Left cardiac atrium (tissue), 4 donors: ENCODE measurements at places on chromosomes 1 and 21. TPM values are rescaled to one million over a fixed set of nuclear protein-coding genes. Genes with fewer than 3 reads are reported as not detected.
A peak's percentile ranks its signal among the peaks of the same experiment; 100 is the strongest.

ARHGEF19 gene
- total RNA-seq, result 4.7 TPM

SDF4 gene
- 173 TPM for total RNA-seq

KLHDC9 gene
- 5.7 TPM for total RNA-seq

FAM151A gene
- 0.29 TPM for total RNA-seq

SYF2 gene
- total RNA-seq, result 31.8 TPM

OMA1 gene
- total RNA-seq, result 20.1 TPM

NUAK2 gene
- total RNA-seq, result 1.4 TPM

SLC22A15 gene
- 7.8 TPM for total RNA-seq

GBP7 gene
- not detected for total RNA-seq

ADORA1 gene
- total RNA-seq, result 19.9 TPM

HOOK1 gene
- 8.3 TPM for total RNA-seq

WNT3A gene
- total RNA-seq, result not detected

GRCh38 chr1:86197206-86197855 lies 40.8 kb upstream of the COL24A1 start:
- no peak for DNase-seq

GRCh38 chr1:3945222-3945621 lies 45.1 kb upstream of the C1orf174 start:
- DNase-seq, result no peak

DNA sequence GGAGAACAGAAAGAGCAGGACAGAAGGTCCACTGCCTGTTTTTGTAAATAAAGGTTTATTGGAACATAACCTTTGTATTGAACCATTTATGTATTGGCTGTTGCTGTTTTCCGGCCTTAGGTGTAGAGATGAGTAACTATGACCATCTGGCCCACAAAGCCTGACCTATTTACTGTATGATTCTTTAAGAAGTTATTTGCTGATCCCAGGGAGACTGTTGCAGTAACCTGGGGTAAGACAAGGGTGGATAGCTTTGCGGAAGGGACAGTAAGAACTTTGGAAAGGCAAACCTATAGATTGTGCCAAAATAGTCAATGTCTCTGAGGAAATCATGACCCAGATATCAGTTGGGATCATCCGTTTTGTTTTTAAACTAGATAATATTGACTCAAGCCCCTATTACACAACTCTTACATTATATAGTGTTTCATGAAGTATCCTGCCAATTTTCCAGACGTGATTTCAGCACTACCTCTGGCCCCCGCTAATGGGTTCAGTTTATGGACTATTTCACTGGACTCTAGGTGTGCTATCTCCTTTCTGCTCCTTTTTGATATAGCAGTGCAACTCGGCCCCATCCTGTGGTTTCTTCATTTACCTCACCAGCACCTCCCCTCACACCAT lies 20.8 kb upstream of the TLCD4 start:
- no peak for DNase-seq

DNA sequence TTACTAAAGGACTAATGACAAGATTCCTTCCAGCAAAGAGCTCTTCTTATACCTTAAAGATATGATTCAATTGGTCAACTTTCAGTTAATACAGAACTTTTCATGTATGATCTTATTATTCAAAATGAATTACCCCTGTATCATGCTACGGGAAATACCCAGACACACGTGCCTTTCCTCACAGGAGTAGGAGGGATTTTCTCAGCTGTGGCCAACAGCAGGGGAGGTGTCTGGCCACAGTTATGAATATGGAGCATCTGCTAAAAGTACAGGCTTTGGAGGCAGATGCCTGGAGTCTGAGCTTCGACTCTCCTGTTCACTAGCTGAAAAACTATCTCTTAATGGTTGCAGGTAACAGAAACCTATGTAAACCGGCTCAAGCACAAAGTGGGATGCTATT lies 53.6 kb downstream of the KIAA1614 start:
- no peak for DNase-seq

GRCh38 chr1:55463814-55464475 lies 248.8 kb upstream of the USP24 start:
- DNase-seq, result no peak

DNA sequence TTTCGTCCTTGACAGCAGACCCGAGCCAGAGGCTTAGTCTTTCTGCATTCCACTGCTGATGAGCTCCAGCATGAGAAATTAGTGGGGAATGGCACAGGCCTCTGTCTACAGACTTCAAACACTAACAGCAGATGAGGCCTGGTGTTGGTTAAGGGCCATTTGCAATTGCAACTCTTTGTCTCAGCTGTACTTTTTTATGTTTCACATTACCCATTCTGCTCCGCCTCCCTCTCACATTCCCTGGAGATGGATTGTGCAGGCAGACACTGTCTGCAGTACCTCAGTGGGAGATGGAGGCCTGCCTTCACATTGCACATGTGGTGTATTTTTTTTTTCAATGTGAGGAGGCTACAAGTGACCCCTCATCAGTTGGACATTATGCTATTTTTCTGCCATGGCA lies 370.2 kb downstream of the DUSP10 start:
- DNase-seq, result no peak

DNA sequence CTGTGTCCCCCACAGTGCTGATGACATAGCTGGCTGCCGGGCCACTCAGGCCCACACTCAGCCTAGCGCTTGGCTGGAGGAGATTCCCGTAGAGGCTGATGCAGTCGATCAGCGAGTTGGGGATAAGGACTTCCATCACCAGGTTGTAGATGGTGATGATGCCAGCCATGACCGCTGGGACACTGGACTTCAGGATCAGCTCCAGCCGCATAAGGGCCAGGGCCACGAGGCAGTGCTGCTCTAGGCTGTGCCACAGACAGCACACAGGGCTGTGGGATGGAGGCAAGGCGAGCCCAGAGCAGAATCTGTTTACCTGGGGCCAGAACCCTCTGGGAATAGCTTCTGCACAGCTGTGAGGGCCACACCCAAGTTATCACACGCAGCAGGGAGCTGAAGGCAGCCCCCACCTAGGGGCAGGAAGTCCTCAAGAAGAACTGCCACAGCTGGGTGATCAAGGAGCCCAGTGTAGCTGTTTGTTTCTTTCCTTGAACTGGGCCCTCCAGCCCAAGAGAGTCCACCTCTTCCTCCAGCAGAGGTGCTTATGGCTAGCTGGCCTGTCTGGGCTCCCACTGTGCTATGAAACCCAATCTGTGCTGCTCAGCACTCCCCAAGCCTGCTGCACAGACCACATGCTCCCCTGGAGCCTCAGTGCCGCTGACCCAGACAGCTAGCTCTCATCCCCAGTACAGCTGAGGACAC lies 6.2 kb downstream of the SLC2A1 start:
- DNase-seq, result no peak

GRCh38 chr1:26686795-26687194 lies 9.0 kb upstream of the ARID1A start:
- DNase-seq, result no peak

DNA sequence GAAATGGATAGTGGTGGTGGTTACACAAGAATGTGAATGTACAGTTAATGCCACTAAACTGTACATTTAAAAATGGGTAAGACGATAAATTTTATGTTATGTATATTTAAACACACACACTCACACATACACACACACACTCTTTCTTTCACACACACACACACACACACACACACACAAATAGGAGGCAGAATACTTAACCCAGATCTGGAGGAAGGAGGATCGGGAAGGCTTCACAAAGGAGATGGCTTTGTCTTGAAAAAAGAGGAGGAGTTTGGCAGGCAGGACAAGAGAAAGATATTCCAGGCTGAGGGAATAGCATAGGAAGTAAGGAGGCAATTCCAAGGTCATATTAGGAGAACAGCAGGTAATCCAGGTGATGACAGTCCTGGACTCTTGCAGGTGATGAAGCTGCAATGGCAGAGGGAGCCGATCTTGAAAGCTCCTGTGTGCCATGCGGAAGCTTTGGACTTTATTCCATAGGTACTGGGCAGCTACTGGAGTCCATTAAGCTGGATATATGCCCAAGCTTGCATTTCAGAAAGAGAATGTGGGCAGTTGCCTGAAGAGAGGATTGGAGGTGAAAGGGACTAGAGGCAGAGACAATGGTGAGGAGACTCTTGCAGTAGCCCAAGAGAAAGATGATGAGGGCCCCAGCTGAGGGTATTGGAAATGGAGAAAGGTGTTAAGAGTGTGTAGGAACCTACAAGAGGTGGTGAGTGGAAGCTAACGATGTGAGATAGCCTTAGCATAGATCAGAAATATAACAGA lies 15.4 kb upstream of the LYST start:
- no peak for DNase-seq

- DNase-seq, result no peak
These were observed 10.4 kb downstream of the CLEC20A start for GRCh38 chr1:178486100-178487069.

DNA sequence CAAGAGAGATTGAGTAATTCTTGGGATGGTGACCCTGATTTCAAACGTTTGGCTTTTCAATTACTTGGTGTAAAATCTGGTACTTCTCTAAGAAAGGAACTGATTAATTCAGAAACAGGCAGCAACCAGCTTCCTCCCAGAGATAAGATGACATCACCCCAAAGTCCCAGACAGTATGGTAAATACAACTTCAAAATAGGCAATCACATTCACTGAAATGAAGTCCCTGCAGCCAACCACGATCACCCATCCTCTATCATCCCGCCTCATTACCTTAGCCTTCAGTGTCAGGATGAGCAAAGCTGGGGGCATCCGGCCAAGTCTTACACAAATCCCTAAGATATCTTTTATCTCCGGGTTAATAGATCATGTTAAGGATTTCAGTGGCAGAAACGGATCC lies 26.4 kb upstream of the RUNX1 start:
- DNase-seq, result peak; percentile 31

GRCh38 chr1:235588916-235589515 lies 60.6 kb downstream of the GNG4 start:
- no peak for DNase-seq

DNA sequence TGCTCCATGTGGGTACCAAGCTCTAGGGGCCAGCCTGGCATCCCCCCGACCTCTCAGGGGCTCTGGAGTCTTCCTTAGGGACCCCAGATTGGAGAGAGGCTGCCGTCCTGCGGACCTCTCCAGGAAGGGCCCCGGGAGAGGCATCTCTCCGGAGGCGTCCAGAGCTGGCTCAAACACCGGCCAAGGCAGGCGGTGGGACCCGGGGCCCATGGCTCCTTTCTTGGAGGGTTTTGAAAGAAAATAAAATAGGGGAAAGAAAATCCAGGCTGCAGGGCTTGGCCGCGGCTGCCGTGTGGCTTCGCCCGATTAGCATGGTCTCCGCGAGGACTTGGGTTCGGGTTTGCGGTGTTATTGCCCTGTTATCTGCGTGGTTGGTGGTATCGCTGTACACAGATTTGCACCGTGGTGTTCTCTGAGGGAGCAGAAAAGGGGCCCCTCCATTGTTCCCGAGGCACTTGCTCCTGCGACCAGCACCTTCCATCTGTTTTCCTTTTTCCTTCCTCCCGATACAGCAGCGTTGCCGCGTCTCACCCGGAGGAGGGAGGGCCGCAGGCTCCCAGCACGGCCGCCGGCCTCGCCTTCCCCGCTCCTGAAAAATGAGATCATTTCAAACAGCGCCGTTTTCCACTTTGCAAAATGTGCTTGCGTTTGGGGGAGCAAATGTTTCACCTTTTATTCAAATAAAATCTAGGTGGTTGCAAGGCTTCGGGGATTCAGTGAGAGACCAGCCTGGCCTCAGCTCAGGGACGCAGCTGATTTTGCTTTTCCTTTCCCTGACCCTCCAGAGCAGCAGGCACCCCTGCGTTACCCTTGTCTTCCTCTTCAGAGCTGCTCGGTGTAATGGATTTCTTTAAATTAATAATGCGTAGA lies 86.3 kb downstream of the PRDM16 start:
- no peak for DNase-seq

- DNase-seq, result no peak
These were observed 52.6 kb downstream of the RPS6KC1 start for GRCh38 chr1:213103377-213104306.

DNA sequence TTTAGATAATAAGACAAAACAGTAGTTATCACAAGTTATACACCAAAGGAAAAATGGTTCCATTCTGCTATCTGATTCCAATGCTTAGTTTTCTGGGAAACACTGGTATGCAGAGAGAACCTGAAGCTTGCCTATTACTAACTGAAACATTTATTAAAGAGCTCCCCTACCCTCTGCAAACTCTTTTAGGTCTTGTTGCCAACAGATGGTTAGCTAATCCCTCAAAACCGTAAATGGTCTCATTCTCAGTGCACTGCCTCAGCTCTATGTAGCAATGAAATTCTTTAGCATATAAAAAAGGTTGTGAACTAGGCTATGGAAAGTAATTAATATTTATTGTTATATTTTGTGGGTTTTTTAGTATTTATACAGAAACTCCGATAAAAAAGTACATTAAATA lies 20.4 kb downstream of the C21orf91 start:
- no peak for DNase-seq

GRCh38 chr1:54888080-54888733 lies 1.2 kb upstream of the DHCR24 start:
- DNase-seq, result no peak

GRCh38 chr1:104156738-104157137 lies 407.0 kb downstream of the AMY1C start:
- DNase-seq, result no peak

DNA sequence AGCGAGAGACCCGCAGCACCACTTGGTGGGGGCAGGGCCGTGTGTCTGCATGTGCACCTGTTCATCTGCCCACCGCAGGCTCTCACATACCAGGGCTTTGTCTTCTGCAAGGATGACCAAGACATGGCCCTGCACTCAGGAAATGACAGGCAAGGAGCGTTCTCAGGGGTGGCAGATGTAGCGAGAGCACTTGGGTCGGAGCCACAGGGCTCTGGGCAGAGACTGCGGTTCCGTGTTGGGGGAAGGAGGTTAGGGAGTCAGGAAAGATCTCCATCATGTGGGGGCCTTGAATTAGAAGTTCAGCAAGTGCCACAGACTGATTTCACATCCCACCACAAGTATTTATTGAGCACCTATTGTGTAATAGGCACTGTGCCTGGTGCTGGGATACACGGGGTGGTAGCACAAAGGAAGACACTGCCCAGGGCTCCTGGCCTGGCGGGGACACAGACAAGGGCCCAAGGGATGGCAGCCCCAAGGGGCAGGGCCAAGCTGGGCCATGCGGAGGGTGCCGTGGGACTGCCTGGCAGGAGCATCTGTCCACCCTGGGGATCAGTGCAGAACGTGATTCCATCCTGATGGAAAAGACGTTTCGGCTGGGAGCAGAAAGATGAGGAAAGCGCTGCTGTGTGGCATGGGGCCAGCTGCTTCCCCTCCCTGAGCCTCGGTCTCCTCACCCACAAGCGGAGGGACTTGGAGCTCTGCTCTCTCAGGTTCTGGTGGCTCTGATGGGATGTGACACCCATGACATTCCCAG lies 11.4 kb upstream of the SPSB1 start:
- no peak for DNase-seq

DNA sequence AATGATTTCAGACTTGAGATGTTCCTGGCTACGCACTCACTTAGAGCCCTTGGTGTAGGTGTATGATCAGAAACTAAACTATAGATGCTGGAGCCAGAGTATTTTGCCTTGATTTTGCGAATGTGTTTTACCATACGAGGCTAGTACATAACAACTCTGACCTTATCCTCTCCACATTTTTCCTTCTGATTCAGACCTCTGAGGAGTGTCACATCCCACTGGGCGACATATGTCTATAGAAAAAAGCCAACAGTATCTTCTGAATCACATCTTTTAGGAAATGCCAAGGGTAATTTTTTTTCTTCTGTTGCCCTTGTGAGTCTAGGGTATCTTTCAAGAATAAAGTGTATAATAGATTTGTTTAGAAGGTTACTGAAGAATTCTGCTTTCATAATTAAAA lies 49.6 kb downstream of the AK4 start:
- DNase-seq, result no peak

GRCh38 chr1:153568367-153569099 lies 2.9 kb upstream of the S100A2 start:
- DNase-seq, result peak; percentile 91
